ENCODE measurements at places on chromosomes 6 and 20. TPM values are rescaled to one million over a fixed set of nuclear protein-coding genes. Genes with fewer than 3 reads are reported as not detected.

The TNNC2 gene
- total RNA-seq: not detected

The MAK gene
- 2.3 TPM for total RNA-seq

DNA sequence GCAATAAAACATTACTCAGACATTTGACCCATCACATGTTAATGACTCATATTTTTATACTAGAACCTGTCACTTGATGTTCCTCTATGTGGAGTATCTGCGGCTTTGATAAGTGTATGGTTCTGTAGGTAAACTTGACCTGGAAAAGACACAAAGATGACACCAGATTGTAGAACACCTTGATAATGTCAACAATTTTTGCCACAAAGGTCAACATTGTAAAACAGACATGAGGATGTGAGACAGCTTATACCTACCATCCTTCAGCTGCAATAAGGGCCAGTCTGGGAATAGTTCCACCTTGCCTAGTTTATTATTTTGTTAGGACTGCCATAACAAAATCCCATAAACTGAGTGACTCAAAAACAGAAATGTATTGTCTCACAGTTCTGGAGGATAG lies 202.4 kb downstream of the LMBRD1 start:
- no peak for DNase-seq

- DNase-seq: no peak
These were observed 261.7 kb downstream of the UTRN start for GRCh38 chr6:144546807-144547206.

- DNase-seq: no peak
These were observed 157.5 kb downstream of the TRMT11 start for GRCh38 chr6:126143761-126144251.

DNA sequence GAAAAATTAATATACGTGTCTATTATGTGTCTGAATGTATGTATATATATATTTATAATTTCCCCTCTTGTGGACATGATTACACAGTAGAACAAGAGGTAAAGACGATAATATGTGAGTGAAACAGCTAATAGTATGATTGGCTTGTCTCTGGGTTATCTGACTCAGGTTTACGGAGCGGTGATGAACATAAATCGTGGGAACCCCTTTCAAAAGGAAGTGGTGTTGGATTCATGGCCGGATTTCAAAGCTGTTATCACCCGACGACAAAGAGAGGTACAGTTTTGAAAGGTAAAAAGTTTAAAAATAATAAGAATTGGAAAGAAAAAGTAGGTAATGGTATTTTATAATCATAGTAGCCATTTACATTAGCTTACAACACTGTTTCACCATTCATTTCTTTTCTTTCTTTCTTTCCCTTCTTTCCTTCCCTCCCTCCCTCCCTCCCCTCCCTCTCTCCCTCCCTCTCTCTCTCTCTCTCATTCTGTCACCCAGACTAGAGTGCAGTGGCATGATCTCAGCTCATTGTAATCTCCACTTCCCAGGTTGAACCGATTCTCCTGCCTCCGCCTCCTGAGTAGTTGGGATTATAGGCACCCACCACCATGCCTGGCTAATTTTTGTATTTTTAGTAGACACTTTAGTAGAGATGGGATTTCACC lies 15.9 kb downstream of the GLYATL3 start:
- DNase-seq: no peak

DNA sequence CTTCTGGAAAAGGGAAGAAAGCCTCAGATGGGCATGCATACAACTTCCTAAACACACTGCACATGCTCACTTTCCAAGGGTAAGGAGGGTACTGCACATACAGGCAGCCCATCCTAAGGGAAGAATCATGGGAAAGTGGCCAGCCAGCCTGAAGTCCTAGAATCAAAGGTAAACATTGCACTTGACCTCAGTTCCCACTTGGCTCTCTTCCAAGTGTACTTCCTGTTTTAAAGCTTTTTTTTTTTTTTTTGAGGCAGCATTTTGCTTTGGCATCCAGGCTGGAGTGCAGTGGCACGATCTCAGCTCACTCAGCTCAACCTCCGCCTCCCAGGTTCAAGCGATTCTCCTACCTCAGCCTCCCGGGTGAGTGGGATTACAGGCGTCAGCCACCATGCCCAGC lies 225.3 kb upstream of the EPHA7 start:
- DNase-seq: no peak

- no peak for DNase-seq
These were observed 2.1 kb downstream of the KIAA0319 start for GRCh38 chr6:24643920-24644319.

- DNase-seq: no peak
These were observed 21.5 kb downstream of the MANBAL start for GRCh38 chr20:37310951-37311350.

DNA sequence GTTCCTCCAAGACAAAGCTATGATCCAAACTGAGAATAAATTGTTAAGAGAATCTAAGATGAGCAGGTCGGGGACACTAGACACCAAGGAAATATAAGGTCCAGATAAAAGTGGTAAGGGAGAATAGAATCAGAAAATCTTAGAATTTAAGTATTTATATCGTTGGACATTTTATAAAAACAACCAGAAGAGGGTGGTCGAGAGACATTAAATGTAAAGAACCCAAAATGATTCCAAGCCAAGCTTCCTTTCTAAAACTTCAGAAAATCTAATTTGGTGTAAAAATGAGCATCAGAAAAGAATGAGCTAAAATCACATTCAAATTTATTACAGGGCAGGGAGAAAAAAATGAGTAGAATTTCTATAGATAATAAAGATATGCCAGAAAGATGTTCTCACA lies 97.8 kb upstream of the OGFRL1 start:
- DNase-seq: peak; percentile 4

DNA sequence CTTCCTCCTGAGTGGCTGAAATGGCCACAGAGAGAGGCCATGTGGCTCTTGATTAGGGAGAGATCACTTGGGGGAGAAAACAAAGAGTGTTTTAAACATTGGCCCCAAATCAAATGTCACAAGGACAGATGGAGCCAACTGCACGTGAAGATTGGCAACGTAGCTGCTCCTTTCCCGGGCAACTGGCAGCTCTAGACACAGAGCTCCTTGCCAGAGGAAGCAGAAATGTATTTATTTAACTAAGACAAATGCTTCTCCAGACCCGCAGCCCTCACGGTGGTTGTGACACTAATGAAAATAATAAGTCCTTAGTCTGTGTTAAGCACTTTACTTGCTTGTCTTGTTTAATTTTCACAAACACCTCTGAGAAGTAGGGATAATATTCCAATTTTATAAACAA lies 49.6 kb upstream of the DSN1 start:
- DNase-seq: no peak

Data from CD8-positive, alpha-beta memory T cell (primary cell).